ENCODE measurements at places on chromosomes 3 and 15. TPM values are rescaled to one million over a fixed set of nuclear protein-coding genes. Genes with fewer than 3 reads are reported as not detected.
A peak's percentile ranks its signal among the peaks of the same experiment; 100 is the strongest.

DNA sequence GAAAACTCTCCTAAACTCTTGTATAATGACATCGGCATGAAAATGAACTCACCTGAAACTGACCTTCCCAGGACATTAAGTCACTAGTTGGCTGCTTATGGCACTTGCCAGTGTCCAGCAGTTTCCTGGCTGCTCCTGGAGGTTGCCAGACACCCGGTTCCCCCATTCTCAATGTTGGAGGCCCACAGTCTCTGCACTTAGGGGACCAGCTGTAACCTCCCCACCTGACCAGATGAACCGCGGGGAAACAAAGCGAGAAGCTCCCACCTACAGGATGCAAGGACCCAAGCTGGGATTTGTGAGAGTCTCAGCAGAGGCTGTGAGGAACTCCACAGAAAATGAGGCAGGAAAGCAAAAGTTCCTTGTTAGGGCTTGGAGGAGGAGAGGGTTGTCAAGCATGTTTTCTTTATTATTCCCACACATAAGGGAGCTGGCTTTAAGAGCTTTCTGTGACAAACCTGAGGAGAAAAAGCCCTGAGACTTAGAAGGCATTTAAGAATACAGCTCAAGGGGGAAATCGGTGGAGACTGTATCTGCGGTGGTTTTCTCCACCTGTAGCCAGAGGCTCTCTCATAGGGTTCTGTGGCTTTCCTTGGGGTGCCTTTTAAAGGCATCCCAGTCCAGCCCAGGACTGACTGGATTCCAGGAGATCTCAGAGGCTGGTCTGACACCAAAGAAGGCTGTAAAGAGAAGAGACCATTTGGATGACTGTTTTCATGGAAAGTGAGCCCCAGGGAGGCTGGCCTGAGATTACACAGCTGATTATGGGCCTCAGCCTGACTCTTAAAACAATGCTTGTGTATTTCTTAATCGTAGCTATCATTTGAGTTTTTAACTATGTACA, 4.6 kb downstream of the TPM1 start:
- no peak for DNase-seq

DNA sequence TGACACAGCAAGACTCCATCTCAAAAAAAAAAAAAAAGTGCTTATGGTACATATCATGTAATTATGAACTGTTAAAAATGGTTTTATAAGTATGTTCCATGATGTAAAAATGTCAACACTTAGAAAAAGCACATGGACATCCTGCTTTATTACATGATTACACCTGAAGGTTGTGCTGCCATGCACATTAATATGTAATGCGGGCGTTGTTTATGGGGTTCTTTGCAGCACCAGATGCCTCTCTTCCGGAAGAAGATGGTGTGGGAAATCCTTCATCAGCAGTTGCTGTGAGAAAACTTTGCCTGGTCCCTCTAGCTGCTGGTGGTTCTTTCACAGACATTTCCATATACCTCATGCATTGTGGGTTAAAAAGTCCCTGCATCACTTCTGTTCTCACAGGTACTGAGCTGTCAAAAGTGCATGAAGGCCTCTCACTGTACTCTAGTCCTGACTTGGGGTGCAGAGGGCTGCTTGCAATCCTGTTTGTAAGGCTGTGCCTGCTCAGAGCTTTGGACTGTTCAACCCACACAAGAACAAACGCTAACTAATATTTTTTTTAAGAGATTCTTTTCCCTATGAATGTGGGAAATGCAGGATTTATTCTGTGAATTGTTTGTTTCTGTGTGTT, 43.6 kb downstream of the SENP2 start:
- no peak for DNase-seq

CFAP100 gene
- total RNA-seq: not detected

DNA sequence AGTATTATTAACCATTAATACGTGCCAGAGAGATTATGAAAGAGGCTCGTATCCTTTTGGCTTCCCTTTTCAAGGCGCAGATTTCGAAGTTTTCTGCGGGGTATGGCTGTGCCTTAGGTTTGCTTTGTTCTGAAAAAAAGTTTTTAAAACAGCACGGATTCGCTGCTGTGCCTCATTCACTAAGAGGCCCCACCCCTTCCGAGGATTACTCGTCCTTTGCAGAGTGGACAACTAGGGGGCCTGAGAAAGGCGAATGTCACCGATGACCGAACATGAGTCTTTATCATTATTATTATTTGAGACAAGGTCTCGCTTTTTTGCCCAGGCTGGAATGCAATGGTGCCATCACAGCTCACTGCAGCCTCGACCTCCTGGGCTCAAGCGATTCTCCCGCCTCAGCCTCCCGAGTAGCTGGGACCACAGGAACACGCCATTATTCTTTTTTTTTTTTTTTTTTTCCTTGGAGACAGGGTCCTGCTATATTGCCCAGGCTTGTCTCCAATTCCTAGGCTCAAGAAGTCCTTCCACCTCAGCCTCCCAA, 684 bp upstream of the RPS27L start:
- DNase-seq: peak; percentile 51

DNA sequence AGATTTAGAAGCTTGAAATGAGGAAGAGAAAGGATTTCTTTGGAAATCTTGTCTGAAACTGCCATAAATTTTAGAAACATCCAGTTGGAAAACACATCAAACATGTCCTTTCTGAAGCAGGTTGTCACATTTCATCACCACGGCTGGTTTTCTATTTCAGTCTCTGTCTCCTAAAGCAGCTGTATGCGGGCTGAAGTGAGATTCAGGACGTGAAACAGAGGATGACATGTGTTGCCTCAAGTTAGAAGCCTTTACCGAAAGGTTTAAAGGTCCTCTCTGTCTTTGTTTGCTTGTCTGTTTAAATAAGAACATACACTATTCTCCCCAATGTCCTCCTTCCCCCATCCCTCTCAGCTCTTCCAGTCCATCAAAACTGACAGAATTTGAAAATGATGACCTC, 141.9 kb downstream of the SQOR start:
- no peak for DNase-seq

- DNase-seq: no peak
Measured at GRCh38 chr15:38378161-38378560, 75.8 kb upstream of the FAM98B start.

DNA sequence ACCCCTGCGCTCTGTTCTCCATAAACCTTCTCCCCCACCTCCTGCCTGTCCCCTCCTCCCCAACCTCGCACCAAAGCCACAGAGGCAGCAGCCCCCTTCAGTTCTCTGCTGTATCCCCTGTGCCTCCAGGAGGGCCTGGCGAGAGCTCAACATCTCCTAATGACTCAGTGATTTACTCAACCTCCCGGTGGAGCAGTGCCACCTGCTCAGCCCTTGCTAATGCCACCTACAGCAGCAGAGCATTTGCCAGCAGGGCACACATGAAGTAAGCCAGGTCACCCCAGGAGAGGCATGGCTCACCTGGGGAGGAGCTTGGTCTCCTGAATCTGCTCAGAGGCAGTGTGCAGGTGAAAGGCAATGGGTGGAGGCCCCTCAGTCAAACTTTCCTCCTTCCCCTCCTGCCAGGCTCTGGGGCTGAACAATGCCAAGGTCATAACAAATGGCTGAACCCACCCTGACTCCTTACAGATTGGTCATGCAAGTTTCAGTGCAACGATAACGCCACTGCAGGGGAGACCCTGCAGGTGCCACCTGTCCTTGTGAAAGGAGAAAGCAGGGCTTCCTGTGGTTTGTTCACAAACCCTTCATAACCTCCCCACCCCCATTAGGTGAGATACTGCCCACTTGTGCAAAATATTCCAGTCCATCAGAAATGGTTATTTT, 19.8 kb downstream of the TRPM1 start:
- DNase-seq: no peak

MINAR1 gene
- 0.21 TPM for total RNA-seq

- no peak for DNase-seq
Measured at GRCh38 chr3:132145833-132146232, 111.0 kb upstream of the CPNE4 start.
